DMS79 (cell line): ENCODE measurements at places on chromosomes 12 and 14.

GRCh38 chr14:70902184-70902583 lies 5.1 kb upstream of the PCNX1 start:
- DNase-seq: no peak

DNA sequence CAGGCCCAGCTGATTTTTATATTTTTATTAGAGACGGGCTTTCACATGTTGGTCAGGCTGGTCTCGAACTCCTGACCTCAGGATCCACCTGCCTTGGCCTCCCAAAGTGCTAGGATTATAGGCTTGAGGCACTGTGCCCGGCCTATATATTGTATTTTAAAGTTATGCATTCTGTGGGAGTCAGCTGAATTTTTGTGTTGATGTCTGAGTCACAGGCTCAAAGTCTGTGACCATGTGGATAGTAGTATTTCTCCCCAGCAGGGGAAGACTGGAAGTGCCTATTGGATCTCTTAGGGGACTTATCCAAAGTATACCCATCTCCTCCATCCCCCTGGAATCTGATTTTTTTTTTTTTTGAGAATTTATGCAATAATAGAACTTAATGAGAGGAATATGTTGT lies 43.8 kb upstream of the ATF1 start:
- DNase-seq: no peak

- no peak for DNase-seq
Measured at GRCh38 chr14:23600322-23600707, 21.7 kb upstream of the JPH4 start.

- no peak for DNase-seq
Measured at GRCh38 chr14:91245029-91245428, 525 bp upstream of the GPR68 start.

- peak; percentile 100 for DNase-seq
Measured at GRCh38 chr14:35341751-35342488, 49.7 kb downstream of the PSMA6 start.
